Stimulated activated CD4-positive, alpha-beta T cell treated with anti-CD3 and anti-CD28 coated beads, Interleukin-12 subunit alpha, Interleukin-12 subunit beta, amount 100 ng/mL, for 24 hours (primary cell): ENCODE measurements at places on chromosomes 2 and 18.
A peak's percentile ranks its signal among the peaks of the same experiment; 100 is the strongest.

DNA sequence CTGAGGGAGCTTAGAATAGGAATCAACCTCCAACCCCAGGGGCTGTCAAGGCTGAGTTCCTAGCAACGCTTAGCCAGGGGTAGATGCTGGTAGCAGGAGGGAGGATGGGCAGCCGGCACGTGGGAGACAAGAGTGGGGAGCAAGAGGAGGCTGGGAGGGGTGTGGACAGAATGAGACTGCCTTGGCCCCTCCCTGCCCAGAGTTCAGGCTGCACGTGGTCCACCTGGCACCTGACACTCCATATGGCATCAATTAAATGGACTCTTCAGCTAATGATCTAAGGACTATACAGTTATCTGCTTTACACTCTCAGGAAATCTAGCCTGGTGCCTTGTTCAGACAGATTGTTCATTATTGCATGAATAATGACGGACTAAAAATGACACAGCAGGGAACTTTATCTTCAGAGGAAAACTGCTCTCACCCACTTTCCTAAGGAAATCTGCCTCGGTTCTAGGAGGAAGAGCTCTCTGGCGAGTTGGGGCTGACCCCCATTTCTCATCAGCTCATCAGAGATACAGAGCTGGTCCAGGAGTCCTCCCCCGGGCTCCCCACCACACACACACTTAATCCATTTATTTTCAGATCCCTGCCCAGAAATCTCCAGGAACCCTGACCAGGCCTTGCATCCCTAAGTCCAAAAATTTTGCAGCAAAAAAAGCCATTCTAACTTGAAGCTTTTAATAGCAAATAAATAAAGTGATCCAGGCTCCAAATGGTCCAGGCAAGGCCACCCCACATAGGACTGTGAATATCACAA is 102.1 kb upstream of the CDC42EP3 start:
- DNase-seq = no peak

DNA sequence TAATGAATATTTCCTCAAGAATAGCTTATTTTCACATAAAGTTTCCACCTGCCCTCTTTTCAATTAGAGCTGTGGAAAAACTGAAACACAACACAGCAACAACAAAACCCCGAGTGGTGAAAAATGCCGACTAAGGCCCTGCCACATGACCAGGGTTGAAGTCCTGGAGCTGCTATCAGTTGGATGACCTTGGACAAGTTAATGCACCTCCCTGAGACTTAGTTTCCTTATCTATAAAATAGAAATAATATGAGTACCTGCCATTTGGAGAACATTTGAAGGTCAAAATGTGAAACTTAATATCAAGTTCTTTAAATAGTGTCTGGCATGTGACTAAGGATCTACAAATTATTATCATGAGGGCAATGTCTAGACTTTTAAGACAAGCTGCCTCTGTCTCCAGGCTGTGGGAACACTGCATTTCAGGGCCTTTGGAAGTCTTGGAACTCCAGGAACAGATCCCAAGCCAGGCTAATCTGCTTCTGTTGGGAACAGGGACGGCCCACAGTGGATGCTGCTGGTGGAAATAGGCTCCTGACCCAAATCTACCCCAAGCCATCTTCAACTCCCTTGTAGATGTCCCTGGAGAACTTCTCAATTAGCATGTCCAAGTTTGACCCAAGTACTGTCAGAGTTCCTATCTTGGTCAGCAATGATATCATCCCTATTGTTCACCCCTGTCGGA is 42.0 kb upstream of the TRIB2 start:
- no peak for DNase-seq

DNA sequence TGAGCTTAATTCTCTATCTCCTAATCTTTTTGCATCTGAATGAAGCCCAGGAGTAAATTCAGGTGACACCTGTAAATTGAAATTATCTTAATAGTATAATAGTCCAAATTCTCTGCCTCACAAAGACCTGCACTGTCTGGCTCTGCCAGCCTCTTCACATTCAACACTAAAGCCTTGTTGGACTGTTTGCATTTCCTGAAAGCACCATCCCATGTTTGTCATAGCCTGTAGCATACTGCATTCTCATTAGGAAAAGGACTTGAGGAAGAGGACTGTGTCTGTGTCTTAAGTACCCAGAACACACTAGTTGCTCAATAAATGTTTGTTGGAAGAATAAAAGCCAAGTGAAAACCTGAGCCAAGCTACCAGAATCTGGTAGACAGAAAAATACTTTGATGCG is 42.9 kb upstream of the GRHL1 start:
- no peak for DNase-seq

GRCh38 chr2:221676566-221677172 is 104.6 kb upstream of the EPHA4 start:
- no peak for DNase-seq

DNA sequence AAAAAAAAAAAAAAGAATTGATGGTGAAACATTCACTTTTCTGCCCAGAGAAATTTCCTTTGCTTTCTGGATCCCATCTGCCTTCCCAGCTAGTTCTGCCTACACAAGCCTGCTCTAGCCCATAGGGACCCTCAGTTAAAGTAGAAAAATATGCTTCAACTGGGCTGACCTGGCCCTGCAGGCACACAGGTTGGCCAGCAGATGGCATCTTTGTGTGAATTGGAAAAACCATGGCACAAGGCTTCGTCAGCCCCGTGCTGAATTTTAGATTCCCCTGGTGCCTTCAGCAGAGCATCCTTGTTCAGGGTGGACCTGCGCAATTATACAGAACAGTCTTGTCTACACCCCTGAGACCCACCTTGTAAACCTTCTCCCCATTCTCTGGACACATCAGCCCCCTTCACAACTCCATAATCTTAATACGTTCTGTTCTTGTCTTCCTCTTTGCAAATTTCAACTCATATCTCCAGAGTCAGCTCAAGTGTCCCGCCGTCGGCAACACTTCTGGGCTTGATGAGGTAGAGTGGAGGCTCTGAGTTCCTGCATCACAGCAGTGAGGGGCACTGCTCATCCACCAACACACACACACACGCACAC is 114.5 kb downstream of the INSIG2 start:
- peak; percentile 24 for DNase-seq

- DNase-seq = no peak
Observed at GRCh38 chr18:44280479-44280878, 400.2 kb upstream of the SETBP1 start.

- DNase-seq = no peak
Observed at GRCh38 chr2:133732982-133733900, 165.0 kb upstream of the NCKAP5 start.

DNA sequence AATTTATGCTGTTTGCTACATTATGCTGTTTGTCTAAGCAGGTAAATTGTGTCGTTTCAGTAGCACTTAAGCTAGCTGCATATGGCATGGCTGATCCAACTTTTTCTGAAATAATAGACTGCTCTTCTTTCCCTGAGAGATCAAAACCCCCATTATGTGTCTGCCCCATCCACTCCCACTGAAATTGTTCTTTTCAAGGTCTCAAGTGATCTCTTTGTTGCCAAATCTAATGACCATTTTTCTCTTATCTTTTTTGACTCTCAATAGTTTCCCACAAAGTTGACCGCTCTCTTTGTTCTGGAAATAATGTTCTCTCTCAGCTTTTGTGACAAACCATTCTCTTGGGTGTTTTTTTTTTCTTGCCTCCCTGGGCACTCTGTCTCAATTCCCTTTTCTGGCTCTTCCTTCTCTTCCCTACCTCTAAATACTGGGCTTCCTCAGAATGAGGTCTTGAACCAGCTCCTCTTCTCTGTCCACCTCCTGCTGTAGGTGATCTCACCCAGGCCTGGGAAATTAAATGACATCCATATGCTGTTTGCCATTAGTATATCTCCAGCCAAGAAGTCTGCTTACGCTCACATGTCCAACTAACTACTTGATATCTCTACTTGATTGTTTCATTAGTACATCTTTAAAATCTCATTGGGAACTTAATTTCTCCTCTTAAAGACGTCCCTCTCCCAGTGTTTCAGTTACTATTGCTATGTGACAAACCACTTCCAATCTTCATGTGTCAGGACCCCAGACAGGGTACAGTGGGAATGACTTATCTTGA is 107.3 kb upstream of the TLK1 start:
- no peak for DNase-seq

DNA sequence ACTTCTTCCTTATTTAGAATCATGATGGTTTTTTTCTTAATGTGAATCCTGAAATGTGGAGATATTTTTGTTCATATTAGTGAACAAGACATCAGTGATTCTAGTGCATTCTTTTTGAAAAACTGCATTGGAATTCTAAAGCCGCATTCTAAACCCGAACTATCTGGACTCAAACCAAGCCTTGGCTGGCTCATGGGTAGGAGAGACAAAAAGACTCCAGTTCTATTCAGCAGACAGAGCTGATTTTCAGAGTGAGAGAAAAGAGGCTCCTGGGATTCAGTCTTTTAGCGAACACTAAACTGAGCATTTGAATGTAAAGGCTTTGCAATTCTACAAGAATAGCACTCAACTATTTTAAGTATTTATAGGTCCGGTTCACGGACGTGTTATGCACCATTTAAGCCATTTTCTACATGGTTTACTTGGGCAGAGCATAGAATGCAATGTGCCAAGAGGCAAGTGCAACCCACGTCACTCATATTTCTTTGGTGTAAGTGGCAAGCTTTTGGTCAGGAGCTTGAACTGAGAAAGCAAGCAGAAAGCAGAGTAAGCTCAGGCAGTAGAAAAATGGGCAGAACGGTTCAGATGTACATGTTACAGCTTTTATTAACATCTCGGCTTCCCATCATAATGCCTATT is 227.3 kb upstream of the RAB12 start:
- DNase-seq = no peak
